ENCODE measurements at places on chromosomes 6 and 20.

DNA sequence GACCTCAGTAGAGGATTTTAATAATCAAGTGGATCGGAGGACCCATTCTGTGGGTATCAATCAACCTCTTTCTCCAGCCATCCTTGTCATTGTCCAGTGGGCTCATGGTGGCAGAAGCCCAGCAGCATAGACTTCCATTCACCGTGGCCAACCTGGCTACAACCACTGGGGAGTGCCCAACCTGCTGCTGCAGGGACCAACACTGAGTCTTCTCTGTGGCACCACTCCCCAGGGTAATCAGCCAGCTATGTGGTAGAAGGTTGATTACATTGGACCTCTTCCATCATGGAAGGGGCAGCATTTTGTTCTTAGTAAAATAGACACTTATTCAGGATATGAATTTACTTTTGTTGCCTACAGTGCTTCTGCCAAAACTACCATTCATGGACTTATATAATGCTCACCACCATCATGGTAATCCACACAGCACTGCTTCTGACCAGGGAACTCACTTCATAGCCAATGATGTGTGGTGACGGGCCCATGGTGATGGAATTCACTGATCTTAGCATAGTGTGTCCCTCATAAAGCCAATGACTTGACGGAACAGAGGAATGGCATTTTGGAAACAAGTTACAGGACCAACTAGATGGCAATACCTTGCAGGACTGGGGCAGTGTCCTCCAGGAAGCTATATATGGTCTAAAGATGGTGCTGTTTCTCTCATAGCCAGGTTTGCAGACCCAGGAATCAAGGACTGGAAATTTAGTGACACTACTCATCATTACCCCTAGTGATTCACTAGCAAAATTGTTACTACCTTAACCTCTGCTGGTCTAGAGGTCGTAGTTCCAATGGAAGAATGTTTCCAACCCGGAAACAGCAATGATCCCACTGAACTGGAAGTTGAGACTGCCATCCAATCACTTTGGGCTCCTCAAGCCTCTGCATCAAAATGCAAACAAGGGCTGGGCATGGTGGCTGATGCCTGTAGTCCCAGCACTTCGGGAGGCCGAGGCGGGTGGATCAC is 7.6 kb downstream of the CD24 start:
- no peak for DNase-seq

- no peak for DNase-seq
These were observed 81.8 kb downstream of the LAMA2 start for GRCh38 chr6:128964771-128965170.

GRCh38 chr20:58198901-58199355 is 29.5 kb downstream of the ANKRD60 start:
- DNase-seq, result no peak

DNA sequence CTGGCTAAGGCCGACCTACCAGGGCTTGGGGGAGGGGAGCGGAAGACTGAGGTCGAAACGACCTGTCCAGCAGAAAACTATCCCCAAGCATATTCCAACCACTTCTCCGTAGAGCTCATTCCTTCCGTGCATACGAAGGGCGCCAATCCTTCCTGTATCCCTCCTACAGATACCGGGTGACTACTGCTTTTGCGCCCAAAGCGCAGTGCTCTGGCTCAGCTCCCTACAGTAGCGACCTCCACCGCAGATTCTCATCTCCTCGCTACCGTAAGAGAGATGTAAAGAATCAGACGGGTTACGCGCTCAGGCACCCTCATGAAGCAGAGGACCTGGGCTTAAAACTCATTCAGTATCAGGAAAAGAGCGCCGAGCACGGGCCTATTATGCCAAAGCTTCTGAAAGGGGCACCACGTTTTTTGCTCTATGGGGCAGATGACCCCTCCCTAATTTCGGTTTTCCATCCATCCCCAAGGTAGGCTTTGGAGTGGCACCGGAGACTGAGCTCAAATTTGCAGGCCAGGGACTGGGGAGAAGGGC is 563 bp upstream of the NNAT start:
- no peak for DNase-seq

- DNase-seq, result no peak
These were observed 364.1 kb downstream of the GJA1 start for GRCh38 chr6:121799574-121799973.

DNA sequence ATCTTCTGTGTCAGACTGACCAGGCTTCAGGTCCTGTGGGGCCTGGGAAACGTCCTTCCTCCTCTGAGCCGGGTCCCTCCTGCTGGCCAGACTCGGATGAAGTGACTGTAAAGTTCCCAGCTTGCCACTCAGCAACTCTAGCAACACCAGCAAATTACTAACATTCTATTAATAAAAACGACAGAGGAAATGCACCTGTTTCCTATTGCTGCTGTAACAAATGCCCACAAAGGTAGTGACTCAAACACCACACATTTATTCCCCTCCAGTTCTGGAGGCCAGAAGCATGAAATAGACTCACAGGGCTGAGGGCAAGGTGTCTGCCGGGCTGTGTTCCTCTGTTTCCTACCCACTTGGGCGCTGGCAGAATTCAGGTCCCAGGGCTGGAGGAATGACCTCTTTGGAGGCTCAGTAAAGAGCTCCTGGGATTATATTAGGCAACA is 48.8 kb downstream of the CTCFL start:
- DNase-seq, result no peak

DNA sequence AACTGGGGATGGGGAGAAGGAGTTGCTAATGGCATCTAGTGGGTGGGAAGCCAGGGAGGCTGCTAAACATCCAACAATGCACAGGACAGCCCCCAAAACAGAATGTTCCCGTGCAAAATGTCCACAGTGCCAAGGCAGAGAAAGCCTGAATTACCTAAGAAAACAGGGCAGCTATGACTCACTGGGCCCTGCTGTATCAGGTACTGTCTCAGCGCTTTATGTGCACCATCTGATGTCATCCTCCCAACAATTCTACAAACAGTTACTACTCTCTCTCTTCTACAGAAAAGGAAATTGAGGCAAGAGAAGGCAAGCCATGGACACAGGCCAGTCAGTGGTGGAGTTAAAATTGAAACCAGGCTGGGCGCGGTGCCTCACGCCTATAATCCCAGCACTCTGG is 3.1 kb downstream of the YTHDF1 start:
- no peak for DNase-seq

DNA sequence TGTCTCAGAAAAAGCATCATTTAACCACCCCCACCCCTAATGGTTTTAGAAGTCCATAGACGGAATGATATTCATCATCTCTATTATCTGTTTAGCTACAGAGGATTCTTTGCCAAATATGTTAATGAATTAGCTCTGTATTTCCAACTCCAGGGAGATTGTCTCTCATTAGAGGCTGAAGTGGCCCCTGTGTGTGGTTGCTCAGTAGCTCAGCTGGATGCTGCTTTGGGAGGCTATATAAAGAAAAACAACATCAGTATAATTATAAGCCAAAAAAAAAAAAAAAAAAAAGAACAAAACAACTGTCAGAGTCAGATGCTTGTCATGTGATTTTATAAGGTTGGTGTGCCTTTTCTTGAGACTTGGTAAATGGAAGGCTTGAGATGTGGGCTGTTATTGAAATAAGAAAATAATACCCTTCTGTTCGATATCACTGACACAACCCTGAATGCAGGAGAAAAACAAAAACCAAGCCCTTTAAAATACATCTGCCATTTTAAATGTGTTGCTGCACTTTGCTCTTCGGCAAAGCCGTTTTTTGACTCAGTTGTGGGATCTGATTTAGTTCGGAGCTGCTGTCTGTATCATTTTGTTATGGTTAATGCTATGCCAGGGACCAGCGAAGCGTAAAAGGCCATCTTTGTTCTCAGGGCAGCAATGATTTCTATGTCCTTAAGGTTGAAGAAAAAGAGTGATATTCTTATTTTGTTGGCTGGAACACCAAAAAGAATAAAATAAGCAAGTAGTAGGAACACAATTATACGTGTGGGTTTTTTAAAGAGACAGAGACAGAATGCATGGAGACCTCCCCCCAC is 422.6 kb downstream of the QKI start:
- DNase-seq, result no peak

DNA sequence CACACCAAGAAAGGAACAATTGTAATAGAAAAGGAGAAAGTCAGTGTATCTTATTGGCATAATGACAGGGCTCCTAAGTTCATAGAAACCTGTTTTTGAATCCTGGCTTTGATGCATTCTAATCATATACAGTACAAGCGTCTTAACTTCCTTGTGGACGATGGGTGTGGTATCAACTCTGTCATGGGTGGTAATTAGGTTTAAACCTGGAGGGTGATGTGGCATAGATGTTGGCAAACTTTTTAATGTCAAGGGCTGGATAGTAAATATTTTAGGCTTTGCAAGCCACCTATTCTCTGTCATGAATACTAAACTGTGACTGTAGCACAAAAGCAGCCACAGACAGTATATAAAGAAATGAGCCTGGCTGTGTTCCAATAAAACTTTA is 138.7 kb upstream of the EDN1 start:
- DNase-seq, result no peak

DNA sequence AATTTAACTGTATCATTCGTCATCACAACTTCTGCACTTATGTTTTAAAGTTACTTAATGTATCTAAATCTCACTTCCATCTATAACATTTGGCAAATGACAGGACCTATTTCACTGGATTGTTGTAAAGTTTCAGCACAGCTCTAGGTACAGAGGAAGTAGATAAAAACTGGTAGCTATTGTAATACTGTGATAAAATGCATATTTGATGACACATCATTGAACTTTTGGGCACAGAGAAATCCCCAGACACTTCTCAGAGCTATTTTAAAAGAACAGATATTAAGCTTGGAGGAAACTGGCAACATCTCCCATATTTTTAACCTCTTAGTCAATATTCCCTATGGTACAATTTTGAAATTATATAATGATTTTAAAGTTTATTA is 138.7 kb downstream of the RFPL4B start:
- peak; percentile 72 for DNase-seq

DNA sequence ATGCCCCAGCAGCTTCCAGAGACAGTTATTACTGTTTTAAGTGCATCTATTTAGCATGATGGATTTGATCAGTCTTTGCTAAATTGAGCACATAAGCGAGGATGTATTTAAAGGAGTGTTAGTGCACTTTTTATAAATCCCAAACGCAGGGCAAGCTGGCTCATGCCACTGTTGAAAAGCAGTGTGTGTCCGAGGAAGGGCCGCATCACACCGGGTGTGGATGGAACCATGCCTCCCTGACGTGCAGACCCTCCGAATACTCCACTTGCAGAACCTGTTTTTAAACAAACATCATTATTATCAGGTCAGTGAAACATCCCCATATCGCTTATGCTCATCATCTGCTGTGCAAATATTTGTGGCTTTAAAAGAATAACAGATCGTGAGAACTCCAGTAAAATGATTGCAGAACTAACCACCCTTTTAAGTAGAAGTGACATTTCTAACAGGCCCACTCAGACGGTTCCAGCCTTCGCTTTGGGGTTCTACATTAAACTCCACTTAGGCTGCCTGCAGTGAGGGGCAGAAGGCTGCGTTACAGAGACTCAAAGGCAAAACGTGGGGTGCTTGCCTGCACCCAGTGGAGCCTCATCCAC is 190.1 kb downstream of the CDH4 start:
- DNase-seq, result peak; percentile 28

GRCh38 chr6:106849676-106850332 is 124.7 kb downstream of the CD24 start:
- no peak for DNase-seq

DNA sequence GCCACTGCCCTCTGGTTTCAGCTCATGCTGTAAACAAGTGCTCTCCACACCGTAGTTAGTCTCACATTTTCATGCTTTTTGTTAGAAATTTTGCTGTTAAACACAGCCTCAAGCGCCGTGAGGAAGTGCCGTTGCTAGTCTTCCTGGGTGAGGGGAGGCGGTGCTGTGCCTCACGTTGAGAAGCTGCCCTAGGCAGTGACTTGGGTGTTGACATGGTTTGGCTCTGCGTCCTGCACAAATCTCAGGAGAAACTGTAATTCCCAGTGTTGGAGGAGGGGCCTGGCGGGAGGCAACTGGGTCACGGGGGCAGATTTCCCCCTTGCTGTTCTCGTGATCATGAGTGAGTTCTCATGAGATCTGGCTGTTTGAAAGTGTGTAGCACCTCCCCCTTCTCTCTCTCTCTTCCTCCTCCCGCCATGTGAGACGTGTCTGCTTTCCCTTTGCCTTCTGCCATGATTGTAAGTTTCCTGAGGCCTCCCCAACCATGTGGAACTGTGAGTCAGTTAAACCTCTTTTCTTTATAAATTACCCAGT is 95.8 kb downstream of the ERMARD start:
- peak; percentile 14 for DNase-seq

- DNase-seq, result no peak
These were observed 62.9 kb upstream of the PIM1 start for GRCh38 chr6:37106982-37107491.

Measured in cardiac fibroblast (primary cell).